ENCODE measurements at places on chromosomes 6 and 20. TPM values are rescaled to one million over a fixed set of nuclear protein-coding genes. Genes with fewer than 3 reads are reported as not detected.

The ZC3H12D gene
- 0.23 TPM for total RNA-seq

The PROKR2 gene
- not detected for total RNA-seq

DNA sequence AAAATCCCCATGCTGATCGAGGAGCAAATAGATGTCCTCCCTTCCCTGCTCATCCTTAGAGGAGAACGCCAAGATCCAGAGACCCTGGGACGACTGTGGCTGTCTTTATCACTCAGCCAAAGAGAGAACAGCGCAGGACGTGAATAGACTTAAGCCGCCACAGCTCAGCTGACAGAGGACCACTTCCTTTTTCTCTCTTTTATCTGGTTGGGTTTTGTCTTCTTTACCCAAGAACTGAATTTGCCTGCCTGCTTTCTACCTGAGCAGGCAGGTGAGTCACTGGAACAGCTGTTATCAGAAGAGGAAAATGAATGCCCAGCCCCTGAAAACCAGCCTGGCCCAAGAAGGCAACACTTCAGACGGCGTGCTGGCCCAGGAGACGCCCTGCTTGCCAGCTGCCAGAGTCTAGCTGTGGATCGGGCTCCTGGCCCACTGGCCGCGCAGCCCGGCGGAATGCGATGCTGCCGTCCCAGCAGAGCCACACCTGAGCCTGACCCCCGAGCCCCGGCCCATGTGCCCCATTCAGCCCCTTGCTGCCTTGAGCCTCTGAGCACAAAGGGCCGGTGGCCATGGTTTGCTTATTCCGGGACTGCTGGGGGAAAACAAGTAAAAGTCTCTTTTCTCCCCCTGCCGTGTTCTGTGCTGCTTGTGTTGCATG, 82.1 kb downstream of the TCP11 start:
- ATAC-seq = no peak

The SIM1 gene
- 1.6 TPM for total RNA-seq

The AHI1 gene
- 71.4 TPM for total RNA-seq

The CARMIL1 gene
- total RNA-seq = 10.1 TPM

- no peak for ATAC-seq
Measured at GRCh38 chr6:3919849-3920248, 70.7 kb downstream of the FAM50B start.

- ATAC-seq = no peak
Measured at GRCh38 chr6:7241709-7242645, 71.0 kb downstream of the SSR1 start.

The HCK gene
- 73.4 TPM for total RNA-seq

DNA sequence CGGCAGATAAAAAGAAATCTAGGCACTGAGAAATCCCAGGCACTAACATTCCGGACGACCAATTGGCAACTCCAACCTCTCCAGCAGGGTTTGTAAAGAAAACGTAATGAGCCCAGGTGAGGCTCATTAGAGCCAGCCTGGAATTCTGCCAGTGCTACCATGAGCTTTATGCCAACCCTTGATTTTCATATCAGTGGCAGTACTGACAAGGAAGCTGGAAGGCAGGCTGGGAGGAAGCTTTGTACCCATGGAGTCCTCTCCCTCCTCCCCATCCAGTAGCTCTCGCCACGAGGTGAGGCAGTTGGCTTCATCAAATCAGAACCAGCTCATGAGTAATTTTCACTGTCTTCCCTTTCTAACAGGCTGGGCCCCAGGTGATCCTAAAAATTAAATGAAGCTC, 250.2 kb downstream of the ZNF217 start:
- no peak for ATAC-seq

The KCNG1 gene
- total RNA-seq = 5.7 TPM

DNA sequence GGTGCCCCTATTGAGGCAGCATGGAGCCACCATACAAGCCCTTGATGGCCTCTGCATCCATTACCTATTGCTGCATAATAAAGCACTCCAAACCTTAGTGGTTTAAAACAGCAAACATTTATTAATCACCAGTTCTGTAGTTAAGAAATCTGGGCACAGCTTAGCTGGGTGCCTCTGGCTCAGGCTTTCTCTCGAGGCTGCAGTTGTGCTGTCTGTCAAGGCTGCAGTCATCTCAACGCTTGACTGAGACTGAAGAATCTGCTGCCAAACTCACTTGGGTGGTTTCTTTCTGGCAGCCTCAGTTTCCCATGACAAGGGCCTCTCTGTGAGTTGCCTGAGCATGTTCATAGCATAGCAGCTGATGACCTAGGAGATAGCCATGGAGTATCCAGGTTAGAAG, 207.4 kb upstream of the LRFN2 start:
- no peak for ATAC-seq

DNA sequence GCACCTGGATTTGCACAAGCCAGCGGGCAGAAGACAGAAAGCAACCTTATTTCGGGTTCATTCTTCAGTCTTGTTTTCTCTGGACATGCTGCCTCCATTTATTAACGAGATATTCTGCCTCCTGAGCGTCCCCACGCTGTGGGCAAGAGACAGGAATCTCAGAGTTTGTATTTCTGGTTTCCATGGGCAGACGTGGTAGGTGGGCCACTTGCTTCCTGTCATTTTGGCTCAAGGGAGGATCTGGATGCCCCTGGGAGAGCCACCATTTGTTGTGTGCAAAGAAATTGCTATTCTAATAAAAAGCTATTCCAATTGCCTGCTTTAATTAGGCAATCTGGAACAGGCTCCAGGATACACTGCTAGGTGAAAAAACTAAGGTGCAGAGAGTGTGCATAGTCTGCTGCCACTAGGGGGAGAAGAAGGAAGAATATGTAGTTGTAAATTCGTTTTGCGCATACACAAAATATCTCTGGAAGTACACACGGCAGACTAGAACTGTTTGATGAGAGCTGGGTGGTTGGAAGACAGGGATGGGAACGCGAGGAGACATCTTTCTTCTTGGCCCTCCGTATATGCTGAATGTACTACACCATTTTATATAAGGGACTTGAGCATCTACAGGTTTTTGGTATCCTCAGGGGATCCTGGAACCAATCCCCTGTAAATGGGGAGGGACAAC, 30.1 kb upstream of the SLC16A10 start:
- ATAC-seq = peak; percentile 36

GRCh38 chr20:37111926-37112455, 16.2 kb upstream of the RBL1 start:
- ATAC-seq = no peak

Measured in motor neuron (in vitro differentiated cells).